DMS79 treated with DMSO at 0.1 percent for 48 hours (cell line): ENCODE measurements at places on chromosomes 4 and X.

GRCh38 chrX:7266288-7266687 is 118.3 kb upstream of the PUDP start:
- no peak for DNase-seq

GRCh38 chr4:126752126-126752525 is 880.6 kb upstream of the INTU start:
- DNase-seq = no peak

DNA sequence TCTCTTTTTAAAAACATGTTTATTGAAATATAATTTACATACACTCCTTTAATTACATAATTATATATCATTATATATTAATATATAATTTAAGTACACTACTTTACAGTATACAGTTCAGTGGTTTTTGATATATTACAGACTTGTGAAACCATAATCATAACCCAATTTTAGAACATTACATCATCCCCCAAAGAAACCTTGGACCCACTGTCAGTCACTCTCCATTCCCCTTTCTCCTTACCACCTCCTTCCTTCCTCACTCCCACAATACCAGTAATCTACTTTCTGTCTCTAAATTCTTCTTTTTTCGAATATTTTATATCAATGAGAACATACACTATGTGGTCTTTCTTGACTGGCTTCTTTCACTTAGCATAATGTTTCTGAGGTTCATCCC is 17.9 kb upstream of the EXOSC9 start:
- DNase-seq = no peak

- DNase-seq = no peak
Observed at GRCh38 chr4:155568641-155569220, 97.9 kb upstream of the GUCY1A1 start.

- peak; percentile 15 for DNase-seq
Observed at GRCh38 chr4:169826634-169827187, 69.0 kb upstream of the HPF1 start.

- no peak for DNase-seq
Observed at GRCh38 chr4:140090215-140090731, 63.7 kb downstream of the MAML3 start.

- no peak for DNase-seq
Observed at GRCh38 chr4:141041021-141041476, 92.2 kb downstream of the RNF150 start.

DNA sequence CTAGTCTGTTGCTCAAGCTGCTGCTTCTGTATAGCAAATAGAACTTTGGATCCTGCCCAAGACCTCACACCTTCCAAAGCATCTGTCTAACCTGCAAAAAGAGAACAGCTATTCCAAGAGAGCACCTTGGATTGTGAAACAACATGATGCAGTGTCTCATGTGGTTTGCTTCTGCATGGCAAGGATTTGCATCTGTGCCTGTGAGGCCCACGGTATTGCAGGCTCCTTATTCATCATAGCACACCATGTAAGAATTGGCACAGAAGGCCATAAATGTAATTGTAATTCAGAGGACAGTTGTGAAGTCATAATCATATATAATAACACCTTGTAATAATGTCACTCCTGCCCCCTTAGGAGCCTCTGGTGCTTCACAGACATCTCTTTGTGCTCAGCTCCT is 147.1 kb downstream of the ZNF674 start:
- DNase-seq = no peak

DNA sequence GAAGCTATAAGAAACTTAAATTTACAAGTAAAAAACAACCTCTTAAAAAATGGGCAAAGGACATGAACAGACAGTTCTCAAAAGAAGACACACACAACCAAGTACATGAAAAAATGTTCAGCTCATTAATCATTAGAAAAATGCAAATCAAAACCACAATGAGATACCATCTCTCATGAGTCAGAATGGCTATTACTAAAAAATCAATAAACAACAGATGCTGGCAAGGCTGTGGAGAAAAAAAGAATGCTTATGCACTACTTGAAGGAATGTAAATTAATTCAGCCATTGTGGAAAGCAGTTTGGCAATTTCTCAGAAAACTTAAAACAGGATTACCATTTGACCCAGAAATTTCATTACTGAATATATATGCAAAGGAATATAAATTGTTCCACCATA is 666.3 kb upstream of the GRIA3 start:
- no peak for DNase-seq

- DNase-seq = no peak
Observed at GRCh38 chrX:80174925-80175574, 160.5 kb downstream of the TBX22 start.

DNA sequence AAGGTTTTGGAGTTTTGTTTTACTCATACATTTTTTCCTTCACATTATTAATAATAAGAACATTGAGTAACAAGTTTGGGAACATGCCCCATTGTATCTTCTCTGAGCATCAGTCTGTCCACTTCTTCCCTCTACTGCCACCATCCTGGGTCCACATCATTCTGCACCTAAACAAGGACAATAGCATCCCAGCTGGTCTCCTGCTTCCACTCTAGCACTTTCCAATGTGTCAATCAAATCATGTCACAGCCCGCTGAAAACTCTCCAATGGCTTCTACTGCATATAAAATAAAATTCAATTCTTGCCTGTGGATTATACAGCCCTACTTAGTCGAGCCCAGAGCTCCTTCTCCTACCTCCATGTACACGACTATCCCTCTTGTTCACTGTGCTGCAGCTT is 66.8 kb upstream of the RBPJ start:
- DNase-seq = no peak

DNA sequence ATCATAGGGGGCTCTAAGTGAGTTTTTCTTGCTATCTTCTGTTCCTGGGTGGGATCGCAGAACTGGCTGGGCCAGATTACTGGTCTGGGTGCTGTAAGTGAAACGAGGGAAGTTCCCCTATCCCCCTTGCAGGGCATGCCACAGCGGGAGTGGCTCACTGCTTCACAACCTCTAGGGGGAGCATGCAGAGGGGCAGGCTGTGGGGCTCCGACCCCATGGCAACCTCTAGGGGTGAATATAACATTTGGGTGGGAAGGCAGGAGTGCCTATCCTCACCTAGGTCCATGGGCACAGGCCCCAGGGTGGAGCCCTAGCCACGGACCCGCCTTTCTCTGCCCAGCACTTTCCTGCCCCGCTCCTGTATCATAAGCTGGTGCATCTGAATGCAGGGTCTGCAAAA is 1.7 kb upstream of the RRAGB start:
- DNase-seq = no peak

- DNase-seq = no peak
Observed at GRCh38 chrX:10167573-10167972, 10.8 kb downstream of the CLCN4 start.

GRCh38 chr4:75844151-75844662 is 58.0 kb downstream of the PPEF2 start:
- DNase-seq = no peak

DNA sequence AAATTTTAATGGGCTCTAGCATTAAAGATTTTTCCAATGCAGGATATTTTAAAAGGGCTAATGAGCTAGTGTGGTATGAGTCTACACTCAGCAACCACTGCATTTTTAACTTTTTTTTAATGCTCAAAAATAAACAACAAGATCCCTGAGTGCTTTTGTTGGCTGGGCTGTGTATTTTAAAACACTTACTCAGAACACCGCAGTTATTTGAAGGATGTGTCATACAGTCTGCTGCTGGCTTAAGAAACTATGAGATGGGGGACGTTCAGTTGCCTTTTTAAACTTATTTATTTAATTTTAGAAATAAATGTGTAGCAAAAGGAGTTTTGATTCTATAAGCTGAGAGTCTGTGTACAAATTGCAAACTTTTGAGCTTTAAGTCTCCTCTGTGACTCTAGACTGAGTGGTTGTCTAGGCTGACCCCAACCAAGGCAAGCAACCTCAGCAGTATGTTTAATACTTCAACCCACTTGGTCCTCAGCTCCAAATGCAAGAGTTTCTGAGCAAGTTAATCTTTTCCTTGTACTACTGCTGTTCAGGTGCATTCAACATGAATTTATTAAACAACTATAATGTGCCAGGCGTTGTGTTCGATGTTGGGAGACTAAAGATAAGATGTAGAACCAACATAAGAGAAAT is 278.6 kb upstream of the DIPK2B start:
- no peak for DNase-seq

DNA sequence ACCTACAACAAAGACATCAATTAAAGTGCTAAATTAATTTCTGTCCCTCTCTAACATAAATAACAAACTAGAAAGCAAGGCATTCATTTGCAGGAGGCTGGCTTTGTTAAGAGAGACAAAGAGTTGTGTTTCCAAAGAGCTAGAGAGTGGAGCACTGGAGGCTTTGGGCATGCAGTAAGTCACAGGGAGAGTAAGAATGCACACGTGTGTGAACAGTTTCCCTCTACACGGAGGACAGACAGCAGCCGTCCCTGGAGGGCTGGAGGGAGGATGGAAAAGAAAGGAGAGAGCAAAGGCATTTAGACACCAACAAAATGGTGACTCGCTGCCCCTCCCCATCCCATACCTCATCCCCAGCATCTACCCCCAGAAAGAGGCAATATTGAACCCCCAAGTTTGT is 20.4 kb upstream of the DCHS2 start:
- DNase-seq = no peak

- DNase-seq = no peak
Observed at GRCh38 chr4:14257903-14258302, 630.4 kb upstream of the BOD1L1 start.

DNA sequence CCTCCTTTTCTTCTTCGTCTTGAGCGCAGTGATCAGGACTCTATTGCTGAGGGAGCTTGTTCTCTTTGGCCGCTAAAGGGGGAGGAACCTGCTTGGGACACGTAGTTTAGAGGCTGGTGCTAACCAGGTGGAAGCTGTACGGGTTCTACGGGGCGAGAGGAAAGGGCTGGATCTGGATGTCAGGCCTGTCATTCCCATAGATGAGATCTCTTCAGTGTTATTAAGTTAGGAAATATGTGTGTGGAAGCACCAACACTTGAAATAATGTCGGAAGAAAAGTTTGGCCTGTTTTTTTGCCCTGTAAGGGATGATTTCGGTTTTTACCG is 643 bp downstream of the SRP72 start:
- peak; percentile 41 for DNase-seq

- peak; percentile 92 for DNase-seq
Observed at GRCh38 chrX:103254171-103254824, 657 bp downstream of the TCEAL8 start.

GRCh38 chr4:337143-337931 is at the start of gene ZNF141:
Gene ZNF141, plus strand, starts transcription at chr4:337814. Its CDS starts 170 bp downstream, at chr4:337984.
- DNase-seq = peak; percentile 79

DNA sequence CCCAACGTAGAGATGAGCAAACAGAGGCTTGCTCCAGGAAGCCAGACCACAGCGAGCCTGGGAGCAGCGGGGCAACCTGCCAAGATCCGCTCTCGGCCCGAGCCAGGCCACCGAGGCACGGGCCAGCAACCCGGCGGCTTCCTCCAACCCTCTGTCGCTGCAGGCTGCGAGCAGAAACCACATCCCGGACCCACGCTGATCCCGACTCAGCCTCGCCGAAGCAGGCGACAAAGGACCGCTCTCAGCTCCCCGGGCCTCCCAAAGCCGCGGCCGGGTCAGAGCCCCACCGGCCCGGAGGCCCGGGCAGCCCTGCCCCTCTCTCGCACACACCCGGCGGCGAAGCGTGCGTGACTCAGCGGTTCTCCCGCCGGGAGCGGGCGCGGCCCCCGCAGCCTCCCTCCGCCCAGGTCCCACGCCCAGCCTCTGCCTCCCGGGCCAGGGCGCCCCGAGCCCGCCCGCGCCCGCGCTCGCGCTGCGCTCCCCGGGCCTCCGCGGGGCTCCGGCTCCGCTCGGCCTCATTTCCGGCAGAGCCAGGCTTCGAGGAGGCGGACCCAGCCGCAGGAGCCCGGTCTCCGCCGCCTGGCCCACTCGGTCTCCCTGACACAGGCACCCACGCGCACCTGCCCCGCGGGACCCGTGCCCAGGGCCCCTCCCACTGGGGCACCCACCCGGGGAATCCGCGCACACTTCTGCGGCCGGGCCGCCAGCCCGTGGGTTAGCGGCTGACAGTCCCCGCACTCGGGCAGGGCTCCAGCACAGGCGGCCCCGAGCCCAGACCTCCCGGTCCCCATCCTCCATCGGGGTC is 1.7 kb downstream of the PPP2R2C start:
- no peak for DNase-seq

DNA sequence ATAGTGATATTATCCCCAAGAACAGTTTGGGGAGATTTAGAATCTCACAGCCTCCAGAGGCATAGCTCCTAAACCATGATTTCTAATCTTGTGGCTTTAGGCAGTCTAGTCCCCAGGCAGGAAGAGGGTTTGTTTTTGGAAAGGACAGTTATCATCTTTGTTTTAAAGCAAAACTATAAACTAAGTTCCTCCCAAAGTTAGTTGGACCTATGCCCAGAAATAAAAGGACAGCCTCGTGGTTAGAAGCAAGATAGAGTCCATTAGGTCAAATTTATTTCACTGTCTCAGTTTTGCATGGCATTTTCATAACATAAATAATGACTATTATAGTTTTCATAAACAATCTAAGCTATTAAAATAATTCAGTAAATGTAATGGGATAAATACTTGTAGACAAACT is 120.5 kb downstream of the MAGEC2 start:
- DNase-seq = no peak

DNA sequence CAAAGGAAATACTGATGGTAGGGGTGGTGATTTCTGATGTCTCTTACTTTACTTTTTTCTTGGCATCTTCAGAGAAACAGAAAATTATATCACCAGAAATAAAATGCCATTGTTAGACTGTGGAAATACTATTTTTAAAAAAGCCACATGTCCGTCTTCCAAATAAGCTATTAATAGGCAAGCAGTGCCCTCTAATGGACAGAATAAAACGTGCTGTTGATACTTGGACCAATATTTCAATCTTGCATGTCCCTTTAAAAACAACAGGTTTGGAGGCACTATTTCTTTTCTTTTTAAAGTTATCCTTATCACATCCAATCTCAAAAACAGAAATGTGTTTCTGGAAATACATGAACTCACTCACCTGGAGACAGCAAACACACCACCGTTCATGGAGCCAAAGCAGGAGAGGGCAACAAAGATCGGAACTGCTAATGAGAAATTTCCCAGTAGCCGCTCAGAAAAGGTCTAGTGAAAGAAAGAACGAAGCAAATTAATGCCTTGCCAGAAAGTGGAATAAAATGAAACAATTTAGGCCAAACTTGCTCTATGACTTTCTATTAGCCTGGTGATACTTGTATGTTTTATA is 59.2 kb downstream of the SLC7A11 start:
- DNase-seq = no peak

GRCh38 chr4:24675721-24676389 is 91.5 kb upstream of the DHX15 start:
- DNase-seq = no peak

GRCh38 chr4:169540774-169541173 is 71.6 kb downstream of the NEK1 start:
- no peak for DNase-seq

DNA sequence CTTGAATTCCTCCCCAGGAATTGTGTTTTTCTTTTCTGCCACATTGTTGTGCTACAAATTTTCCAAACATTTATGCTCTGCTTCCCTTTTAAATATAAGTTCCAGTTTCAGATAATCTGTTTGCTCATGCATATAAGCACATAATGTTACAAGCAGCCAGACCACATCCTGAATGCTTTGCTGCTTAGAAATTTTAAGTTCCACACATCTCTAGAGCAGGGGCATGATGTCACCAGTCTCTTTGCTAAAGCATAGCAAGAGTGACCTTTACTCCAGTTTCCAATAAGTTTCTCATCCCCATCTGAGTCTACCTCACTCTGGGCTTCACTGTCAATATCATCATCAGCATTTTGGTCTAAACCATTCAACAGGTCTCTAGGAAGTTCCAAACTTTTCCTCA is 932.5 kb downstream of the SH3BGRL start:
- no peak for DNase-seq
